ENCODE measurements at places on chromosomes 16 and 17.

DNA sequence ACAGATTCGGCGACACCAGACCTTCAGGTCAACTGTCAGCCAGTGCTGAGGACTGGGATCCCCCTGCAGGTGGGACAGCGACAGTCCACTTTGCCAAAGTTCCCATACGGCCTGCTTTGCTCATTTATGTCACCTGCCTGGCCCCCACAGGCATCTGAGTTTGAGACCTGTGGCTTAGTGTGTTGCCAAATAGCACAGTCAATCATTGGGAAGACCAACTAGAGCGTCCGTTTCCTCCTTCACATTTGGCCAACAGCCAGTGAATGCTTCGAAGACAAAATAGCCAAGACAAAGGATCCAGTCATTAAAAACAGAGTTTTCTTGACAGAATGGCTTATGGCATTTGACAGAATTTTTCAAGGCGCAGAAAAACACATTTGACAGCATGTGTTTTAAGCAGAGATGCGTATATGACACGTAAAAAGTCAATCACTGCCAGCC, 113.8 kb downstream of the ABCC12 start:
- peak; percentile 57 for DNase-seq

GRCh38 chr16:81838794-81839193, 59.7 kb downstream of the PLCG2 start:
- DNase-seq = no peak

DNA sequence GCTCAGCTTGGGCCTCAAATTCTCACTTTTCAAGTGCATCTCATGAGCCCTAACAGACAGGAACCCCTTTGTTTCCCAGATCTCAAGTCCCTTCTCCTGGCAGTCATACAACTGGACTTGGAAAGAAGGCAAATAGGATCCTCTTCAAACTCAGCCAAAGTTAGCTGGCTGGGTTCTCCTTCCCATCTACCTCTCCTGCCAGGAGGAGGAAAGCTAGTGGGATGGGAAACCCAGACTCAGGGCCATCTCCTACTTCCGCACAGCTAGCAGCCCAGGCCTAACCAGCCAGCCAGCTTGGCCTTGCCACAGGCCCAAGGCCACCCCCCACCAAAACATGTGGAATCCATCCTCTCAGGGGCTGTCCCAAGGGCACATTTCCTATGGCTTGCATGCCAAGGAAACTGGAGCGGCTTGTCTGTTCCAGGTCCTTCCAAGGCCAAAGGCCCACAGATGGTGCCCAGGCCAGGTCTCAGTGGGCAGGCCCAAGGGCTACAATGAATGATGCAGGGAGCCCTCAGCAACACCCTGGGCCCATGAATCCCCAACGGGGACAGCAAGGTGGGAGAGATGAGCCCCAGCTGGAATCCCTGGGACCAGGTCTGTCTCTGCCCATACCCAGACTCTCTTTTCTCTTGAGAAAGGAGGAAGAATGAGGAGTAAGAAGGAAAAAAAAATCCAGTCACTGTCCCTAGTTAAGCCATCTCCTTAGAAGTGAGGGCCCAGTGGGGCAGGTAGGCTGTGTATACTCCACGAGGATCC, 1.7 kb downstream of the SMARCD2 start:
- no peak for DNase-seq

- peak; percentile 11 for DNase-seq
Measured at GRCh38 chr16:9102379-9102778, 10.9 kb downstream of the HAPSTR1 start.

DNA sequence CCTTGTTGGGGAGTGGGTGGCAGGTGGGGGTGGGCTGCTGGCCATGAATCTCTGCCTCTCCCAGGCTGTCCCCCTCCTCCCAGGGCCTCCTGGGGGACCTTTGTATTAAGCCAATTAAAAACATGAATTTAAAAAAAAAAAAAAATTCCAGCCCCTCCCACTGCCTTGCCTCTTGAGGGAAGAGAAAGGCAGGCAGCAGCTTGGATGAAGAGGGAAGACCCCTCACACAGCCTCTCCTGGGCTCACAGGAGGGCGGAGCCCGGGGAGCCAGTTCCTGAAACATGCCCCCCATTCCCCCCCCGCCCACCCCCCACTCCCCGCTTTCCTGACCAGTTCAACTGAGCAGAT, 1.8 kb upstream of the TCAP start:
- no peak for DNase-seq

DNA sequence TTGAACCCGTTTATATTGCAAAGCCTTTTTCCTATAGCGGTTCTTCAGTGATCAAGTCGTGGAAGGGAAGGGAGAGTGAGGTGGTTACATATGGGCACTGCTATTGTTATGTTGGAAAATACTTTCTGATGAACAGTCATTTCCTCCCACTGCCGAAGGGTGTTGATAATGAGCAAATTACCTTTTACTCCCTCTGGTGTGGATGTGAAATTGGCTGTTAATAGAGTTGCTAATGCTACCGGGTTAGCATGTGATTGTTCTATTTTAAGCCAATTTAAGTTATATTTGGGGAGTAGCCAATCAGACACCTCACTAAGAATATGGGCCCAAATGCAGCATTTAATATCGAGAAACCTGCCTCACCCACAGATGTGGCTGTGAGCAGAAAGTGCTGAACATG, 15.6 kb upstream of the PMFBP1 start:
- no peak for DNase-seq

Measured in islet precursor cell (in vitro differentiated cells).